ENCODE measurements at places on chromosomes 2 and 18.

- no peak for DNase-seq
Observed at GRCh38 chr2:1219901-1220573, 193.2 kb upstream of the TPO start.

DNA sequence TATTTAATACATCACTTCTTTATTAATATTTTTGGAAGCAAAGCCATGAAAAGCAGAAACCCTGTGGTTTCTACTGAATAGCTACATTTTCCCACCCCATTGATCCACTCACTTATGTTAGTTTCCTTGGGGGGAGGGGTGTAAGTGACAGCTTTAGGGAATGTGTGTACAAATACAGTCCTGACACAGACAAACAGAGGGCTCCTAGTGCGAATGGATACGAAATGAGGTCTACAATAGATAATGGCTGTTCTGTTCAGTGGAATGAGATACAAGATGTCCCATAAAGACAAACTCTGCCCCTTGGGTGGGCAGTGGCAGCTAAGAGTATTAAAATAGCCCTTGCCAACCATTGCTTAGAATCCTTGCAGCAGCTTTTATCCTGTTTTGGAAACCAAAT lies 312.9 kb downstream of the NCKAP5 start:
- DNase-seq: no peak

GRCh38 chr2:61785583-61785982 lies 68.3 kb downstream of the FAM161A start:
- DNase-seq: no peak

DNA sequence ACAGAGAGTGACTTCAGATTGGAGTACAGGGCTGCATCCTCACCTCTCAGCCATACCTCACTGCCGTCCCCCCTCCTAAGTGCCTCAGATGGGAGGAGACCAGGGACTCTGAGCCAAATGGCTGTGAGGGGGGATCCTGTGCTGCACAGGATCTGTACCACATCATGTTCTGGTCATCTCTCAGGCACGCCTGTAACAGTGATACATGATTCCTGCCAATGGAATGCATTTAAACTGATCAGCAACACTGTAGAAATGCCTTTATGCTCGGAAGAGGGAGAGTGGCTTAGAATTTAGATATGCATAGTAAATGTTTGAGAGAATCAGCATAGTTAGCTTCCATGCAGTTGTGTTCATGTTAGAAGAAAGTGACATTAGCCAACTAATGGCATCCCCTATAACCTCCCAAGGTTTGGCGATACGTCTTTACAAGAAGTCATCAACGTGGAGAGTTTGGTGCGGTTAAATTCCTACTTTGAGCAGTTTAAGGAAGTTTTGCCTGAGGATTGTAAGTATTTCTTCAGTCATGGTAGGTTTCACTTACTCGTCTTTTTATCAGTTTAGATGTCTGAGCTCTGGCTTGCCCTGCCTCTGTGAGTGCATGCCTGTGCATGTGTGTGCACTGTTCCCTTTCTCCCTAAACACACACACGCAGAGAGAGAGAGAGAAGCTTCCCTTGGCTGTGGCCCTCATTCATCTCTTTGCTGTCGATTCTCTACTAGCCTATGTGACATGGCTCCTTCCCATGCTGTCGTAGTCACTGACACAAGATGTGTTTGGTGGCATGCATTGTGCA lies 40.0 kb downstream of the COA5 start:
- DNase-seq: no peak

- DNase-seq: no peak
Observed at GRCh38 chr2:140154706-140155105, 1374.5 kb upstream of the NXPH2 start.

- peak; percentile 24 for DNase-seq
Observed at GRCh38 chr2:23380562-23381065, 4.4 kb upstream of the KLHL29 start.

Measured in stimulated activated CD4-positive, alpha-beta T cell treated with anti-CD3 and anti-CD28 coated beads, Interleukin-4, amount 100 ng/mL, for 4 hours (primary cell).